ENCODE measurements at places on chromosomes 12 and 14. TPM values are rescaled to one million over a fixed set of nuclear protein-coding genes. Genes with fewer than 3 reads are reported as not detected.

The GPR135 gene
- 4.2 TPM for total RNA-seq

The CCDC196 gene
- total RNA-seq = not detected

The PTGER2 gene
- 9.7 TPM for total RNA-seq

The GPX2 gene
- total RNA-seq = not detected

The CLEC6A gene
- total RNA-seq = not detected

Data from placental pericyte (primary cell).